CD14-positive monocyte (primary cell): ENCODE measurements at places on chromosomes 2 and 18. TPM values are rescaled to one million over a fixed set of nuclear protein-coding genes. Genes with fewer than 3 reads are reported as not detected.

The TMEM200C gene
- polyA plus RNA-seq, result not detected

The RAB31 gene
- 367 TPM for polyA plus RNA-seq

The SERPINB10 gene
- 2.0 TPM for polyA plus RNA-seq

DNA sequence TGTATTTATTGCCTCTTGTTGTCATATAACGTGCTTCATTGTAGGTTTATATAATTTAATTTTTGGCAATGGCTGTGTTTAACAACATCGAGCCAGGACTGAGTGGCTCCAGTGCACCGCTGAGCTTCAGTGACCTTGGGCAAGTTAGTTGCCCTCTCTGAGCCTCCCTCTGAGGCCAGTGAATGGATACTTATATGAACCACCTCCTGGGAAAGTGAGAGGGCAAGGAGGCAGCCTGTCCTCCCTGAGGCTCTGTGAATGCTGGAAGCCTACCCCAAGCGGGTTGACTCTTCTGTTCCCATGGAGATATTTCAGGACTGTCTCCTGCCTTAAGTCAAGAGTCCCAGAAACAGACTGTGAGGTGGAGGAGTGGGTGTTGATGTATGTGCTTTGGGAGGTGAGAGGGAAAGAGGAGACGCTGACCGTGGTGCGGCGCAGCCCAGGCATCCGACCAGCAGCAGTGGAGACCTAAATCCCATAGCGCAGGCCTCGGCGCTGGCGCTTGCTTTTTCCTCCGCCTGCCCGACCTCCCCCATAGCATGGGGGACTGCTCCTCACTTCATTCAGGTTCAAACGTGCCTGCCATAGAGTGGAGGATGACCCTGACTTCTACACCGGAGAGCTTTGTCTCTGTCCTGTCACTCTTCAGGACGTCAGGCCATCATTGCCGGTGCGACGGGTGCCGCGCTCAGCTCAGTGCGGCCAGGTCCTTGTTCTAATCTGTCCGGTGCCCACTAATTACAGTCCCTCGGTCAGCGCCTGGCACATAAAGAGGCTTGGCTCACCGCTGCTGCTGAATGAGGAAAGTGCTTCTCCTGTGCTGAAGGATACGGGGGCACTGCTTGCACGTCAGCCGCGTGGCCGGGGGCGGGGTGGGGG is 167.3 kb upstream of the HS6ST1 start:
- H3K4me1 ChIP-seq, result no peaks in the 10 kb centered on the region
- H3K4me3 ChIP-seq, result no peak overlapping the region
- no peaks in the 10 kb centered on the region for H3K36me3 ChIP-seq
- no peak for DNase-seq
- no peaks in the 10 kb centered on the region for H3K27me3 ChIP-seq

DNA sequence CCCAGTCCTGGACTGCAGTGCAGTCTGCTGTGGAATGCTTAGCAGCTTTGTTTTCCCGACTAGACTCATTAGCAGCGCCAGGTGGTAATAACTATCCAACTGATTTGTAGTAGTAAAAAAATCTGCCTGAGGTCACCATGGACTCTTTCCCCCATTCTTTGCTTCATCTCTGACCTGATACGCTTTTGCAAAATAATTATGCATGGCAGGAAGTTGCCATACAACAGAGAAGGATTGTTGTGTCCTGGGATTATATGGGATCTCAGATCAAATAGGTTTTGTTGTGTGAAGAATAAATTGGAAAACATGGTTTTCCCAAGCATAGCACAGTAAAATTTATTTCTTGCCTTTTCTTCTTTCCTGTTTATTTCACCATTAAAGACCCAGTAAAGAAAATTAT is 72.4 kb upstream of the ATP5MC3 start:
- H3K4me3 ChIP-seq, result no peak overlapping the region
- H3K36me3 ChIP-seq, result no peaks in the 10 kb centered on the region
- H3K4me1 ChIP-seq, result no peaks in the 10 kb centered on the region
- H3K27ac ChIP-seq, result no peak overlapping the region
- no peak for DNase-seq

GRCh38 chr2:158795195-158795924 is at the start of gene DAPL1:
TSS of gene DAPL1 (plus strand) at chr2:158795317. CDS start at chr2:158795373, 56 bp downstream.
- DNase-seq, result no peak
- H3K36me3 ChIP-seq, result no peaks in the 10 kb centered on the region
- no peak within 1 kb of the TSS for H3K4me3 ChIP-seq
